ENCODE measurements at places on chromosomes 4 and X.

- DNase-seq, result no peak
These were observed 48.6 kb downstream of the DCLK2 start for GRCh38 chr4:150126864-150127203.

GRCh38 chr4:105276361-105277104, 129.9 kb downstream of the TET2 start:
- DNase-seq, result peak; percentile 5

DNA sequence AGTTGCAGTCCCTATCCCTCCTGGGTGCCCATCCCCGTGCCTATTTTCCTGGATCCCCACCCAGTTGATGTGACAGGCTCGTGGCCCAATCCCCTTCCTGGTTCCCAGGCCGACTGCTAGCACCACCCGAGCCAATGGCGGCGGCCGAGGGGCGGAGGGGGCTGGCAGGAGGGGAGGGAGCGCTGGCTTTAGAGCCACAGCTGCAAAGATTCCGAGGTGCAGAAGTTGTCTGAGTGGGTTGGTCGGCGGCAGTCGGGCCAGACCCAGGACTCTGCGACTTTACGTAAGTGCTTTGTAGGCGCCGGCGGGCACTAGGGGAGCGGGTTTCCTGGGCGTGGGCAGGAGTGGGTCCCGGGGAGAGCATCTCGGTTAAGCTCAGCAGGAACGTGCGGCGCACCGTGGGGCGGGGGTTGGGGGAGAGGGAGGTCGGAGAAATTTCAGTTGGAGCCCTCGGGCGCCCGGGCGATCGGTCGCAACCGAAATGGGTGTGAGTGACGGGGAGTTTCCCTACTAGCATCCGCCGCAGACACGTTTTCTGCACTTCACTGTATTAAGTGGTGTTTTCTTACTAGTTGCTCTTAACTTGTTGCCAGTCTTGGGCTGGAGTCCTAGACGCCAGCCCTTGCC, at the start of gene PLS3:
TSS of gene PLS3 (plus strand) at position 197 of the 627 bp plus-strand sequence. CDS start 49,077 bp downstream, outside the sequence.
- DNase-seq, result peak; percentile 10

DNA sequence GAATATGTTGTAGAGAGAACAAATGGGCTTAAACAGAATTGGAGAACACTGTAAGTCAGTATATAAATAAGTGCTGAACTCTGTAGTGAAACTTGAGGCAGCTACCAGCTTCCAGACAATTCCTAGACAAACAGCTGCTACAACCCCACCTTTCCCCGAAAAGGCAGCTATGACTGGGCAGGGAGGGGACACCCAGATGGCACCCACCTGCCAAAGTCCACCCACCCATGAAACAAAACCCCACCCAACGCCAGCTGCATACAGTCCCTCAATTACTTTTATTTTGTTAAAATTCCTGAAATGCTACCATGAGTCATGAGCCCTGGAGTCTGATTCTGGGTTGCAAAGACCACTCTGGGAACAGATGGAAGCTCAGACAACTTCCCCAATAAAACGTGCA, 24.4 kb downstream of the RELL1 start:
- no peak for DNase-seq

DNA sequence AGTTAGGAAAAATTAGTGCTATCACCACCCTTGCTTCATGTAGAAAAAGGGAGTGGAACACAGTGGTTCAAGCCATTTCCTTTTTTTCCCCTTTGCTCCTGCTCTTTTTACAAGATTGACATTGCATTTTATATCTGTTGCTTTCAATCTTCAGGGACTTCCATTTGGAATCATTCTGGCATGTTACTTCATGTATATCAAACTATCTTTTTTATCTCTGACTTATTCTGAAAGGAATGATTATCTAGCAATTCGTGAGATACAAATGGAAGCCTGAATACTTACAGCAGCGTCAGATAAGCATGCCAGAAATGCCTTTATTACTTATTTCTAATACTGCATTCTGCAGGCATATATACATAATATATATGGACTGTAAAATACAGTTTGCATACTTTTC, 20.4 kb downstream of the ADGRL3 start:
- DNase-seq, result no peak

GRCh38 chr4:45944000-45944399, 179.9 kb downstream of the GABRG1 start:
- DNase-seq, result no peak

DNA sequence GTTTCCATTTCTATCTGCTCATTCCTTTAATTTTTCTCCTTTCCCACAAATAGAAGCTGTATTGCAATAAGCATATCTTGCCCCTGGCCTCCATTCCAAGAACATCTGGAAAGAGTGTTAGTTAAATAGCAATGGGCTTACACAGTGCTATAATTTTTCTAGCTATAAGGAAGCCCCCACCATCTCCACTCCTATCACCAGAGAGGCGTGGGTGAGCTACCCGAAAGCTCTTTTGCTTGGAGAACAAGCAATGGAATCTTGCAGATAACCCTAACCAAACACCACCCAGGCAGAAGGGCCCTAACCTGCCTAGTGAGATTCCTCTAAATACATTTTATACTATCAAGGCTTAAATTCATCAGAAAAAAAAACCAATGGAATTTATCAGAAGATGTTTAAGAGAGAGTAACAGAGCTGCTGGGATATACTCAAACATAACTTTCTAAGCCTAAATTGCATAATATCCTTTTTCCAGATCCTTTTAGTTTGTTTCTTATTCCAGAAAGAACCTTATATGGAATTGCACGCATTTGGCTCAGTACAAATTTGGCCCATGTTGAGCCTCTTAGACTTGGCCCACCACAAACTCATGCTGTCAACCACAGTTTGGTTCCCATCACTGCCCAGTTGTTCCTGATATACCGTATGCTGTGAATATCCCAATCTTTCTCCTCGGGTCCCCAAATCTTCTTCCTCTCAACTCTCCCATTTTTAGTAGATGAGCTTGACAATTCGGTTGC, 91.6 kb upstream of the PLAC1 start:
- DNase-seq, result no peak

GRCh38 chr4:150976478-150977118, 38.5 kb downstream of the LRBA start:
- DNase-seq, result no peak

DNA sequence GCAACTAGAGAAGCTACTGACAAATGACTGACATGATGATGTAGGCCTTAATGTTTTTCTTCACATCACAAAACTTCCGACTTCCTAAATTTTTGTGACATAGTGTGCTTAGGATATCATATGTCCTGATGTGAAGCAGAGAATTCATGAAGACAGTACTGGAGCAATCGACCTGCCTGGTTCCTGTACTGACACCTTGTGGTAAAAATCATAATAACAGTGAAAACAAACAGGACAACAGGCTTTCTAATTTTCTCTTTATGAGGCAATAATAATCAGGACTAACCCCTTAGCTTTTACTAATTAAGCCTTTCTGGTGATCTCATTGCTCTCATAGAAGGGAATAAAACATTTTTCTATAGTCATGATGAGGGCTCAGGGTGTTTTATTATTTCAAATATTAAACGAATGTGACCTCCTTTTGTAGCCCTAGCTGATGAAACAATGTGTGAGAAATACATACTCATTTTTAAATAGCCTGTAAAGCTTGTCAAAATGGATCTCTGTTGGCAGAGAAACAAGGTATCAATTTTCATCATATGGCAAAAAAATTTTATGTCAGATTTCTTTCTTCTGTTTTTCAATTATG, 158.4 kb downstream of the TENT5D start:
- no peak for DNase-seq

DNA sequence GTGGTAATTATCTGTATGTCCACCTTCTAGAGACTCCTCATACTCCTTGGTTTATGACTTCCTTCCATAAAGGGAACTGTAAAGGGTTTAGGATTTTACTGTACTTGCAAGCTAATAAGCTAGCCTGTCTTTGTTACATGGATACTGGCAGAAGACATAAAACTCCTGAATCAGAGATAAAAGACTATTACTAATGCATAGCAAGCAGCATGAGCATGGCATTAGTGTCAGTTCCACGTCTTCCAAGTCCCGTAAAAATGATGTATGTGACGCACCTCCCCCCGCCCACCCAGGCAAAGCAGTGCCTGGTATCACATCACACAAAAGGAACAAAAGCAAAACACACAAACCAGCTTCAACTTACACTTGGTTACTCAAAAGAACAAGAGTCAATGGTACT, 71.0 kb downstream of the SLC10A6 start:
- no peak for DNase-seq

Measured in stimulated activated CD8-positive, alpha-beta memory T cell treated with anti-CD3 and anti-CD28 coated beads, Interleukin-15, amount 100 ng/mL, for 48 hours (primary cell).